ENCODE measurements at places on chromosomes 6 and 20. TPM values are rescaled to one million over a fixed set of nuclear protein-coding genes. Genes with fewer than 3 reads are reported as not detected.

- no peak for DNase-seq
These were observed 25.3 kb downstream of the NTSR1 start for GRCh38 chr20:62733891-62734290.

- DNase-seq: no peak
These were observed 28.8 kb downstream of the ADA start for GRCh38 chr20:44622501-44623270.

GRCh38 chr20:58228484-58229197 is at the start of gene ANKRD60:
TSS of gene ANKRD60 (minus strand) at chr20:58228653. CDS start at chr20:58228653, 0 bp downstream.
- DNase-seq: no peak

DNA sequence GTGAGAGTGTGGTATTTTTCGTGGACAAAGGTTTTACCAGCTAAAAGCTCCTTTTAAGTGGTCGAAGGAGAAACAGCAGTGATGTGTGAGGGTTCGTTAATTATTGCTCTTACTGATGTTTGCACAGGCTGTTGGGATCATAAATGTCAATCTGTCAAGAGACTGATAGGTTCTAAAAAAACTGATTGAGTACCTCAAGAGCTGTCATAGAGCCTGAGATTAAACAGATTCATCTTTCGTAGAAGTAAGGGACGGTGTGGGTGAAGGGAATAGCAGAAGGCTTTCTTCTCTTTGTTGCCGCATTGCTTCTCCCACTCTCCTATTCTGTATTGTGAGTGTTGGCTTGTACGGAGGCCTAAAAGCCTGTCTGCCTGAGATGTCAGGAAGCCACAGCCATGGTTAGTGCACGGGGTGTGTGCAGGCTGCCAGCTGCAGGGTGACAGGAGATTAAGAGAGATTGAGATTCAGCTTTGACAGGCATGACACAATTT is 291.0 kb downstream of the ZFAND3 start:
- no peak for DNase-seq

CRISP3 gene
- total RNA-seq: not detected

GTSF1L gene
- total RNA-seq: not detected

IRAK1BP1 gene
- total RNA-seq: 2.0 TPM

AVP gene
- total RNA-seq: not detected

- no peak for DNase-seq
These were observed 22.9 kb upstream of the NPBWR2 start for GRCh38 chr20:64130271-64130670.

DNA sequence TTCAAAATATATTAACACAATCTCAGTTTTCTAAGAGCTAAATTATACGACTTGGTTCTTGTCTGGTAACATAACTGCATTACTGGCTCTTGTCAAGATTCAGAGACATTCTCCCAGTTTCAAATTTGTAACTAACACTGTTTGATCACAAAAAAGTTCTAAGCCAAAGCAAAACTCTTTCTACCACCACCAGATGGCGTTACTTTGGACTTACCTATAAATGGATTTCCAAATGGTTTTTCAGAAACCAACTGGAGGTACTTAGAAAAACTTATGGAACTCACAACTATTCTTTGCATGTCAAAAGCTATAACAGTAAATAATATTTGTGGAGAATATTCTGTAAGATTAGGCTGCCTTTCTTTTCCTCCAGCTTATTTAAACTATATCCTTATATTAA is 34.2 kb upstream of the GFRAL start:
- no peak for DNase-seq

DNA sequence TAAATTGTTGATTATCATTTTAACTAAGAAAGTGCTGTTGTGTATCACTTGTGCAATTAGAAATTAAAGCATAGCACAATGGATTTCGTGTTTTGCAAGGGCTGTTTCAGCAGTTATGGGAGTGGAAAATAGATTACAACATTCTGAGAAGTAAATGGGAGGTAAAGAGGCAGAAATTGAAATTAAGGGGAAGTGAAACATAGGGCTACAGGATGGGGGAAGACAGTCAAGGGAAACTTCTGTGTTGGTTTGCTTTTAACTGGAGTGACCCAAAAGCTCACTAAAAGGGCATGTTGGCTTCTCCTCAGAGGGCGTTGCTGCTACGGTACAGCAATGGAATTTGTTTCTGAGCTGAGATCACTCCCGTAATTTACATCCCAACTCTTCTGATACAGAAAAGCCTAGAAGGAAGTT is 147.5 kb downstream of the BCAS1 start:
- DNase-seq: no peak
